ENCODE measurements at places on chromosomes 5 and 9.

GRCh38 chr9:89880721-89881120 lies 275.9 kb downstream of the GADD45G start:
- no peak for DNase-seq

- DNase-seq: no peak
These were observed 20.8 kb downstream of the SNCAIP start for GRCh38 chr5:122332599-122333555.

- no peak for DNase-seq
These were observed 21.3 kb downstream of the CYSTM1 start for GRCh38 chr5:140196115-140196814.

- no peak for DNase-seq
These were observed 103.8 kb upstream of the SLC1A3 start for GRCh38 chr5:36502608-36503007.

- DNase-seq: no peak
These were observed 75.9 kb upstream of the SELENOP start for GRCh38 chr5:42887575-42887974.

DNA sequence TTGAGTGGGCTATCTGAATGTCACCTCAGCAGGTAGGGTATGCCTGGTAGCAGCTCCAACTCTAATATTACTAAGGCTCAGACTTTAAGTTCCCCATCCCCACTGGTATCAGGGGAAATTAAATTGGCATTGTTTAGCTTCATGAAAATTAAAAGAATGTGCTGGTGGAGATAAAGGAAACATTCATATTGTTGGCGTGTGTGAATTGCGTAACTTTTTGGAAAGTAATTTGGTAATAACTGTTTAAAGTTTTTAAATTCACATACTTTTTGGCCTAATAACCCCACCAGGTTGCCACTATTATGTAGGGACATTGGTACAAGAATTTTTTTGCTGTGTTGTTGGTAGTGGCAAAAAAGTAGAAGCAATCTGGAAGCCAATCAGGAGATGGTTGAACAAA lies 29.4 kb downstream of the TNPO1 start:
- no peak for DNase-seq

GRCh38 chr9:19946441-19947109 lies 157.7 kb upstream of the SLC24A2 start:
- no peak for DNase-seq

GRCh38 chr5:56812110-56812509 lies 3.2 kb upstream of the MAP3K1 start:
- DNase-seq: no peak

DNA sequence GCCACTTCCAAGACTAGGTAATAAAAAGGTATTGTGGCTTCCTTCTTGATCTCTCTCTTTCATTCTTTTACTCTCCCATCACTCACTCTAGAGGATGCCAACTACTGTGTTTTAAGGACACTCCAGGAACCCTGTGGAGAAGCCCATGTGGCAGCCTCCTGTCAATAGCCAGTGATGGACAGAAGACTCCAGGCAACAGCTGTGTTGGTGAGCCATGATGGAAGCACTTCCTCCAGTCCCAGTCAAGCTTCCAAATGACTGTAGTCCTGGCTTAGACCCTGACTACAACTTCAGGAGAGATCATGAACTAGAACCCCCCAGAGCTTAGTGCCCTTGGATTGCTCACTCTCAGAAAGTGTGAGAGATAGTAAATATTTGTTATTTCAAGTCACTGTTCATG lies 123.9 kb downstream of the PPP2R2B start:
- no peak for DNase-seq

DNA sequence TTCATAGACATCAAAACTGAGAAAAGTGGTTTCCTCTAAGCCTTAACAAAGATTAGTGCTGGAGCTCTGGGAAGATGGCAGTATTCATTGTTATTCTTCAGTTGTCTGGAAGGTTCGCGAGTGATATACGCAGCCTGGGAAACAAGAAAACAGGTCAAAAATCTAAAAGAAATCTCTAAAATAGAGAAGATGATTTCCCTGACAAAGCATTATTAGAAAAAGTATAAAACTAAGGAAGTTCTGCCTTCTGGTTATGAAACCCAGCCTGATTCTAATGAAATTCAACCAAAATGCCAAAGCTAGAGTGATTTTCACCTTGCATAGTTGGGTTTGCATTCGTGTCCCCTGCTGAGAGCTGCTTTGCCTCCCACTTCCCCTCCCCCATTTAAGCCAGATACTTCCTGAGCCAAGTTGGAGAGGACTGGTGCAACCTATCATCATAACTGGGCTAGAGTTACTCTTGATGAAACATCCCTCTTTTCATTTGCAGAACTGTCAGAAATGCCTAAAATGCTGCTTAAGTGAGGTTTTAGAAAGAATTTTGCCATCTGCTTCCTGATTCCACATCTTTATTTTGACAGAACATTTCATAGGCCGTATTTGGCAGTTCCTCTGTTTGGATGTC lies 48.4 kb downstream of the NDFIP1 start:
- no peak for DNase-seq

DNA sequence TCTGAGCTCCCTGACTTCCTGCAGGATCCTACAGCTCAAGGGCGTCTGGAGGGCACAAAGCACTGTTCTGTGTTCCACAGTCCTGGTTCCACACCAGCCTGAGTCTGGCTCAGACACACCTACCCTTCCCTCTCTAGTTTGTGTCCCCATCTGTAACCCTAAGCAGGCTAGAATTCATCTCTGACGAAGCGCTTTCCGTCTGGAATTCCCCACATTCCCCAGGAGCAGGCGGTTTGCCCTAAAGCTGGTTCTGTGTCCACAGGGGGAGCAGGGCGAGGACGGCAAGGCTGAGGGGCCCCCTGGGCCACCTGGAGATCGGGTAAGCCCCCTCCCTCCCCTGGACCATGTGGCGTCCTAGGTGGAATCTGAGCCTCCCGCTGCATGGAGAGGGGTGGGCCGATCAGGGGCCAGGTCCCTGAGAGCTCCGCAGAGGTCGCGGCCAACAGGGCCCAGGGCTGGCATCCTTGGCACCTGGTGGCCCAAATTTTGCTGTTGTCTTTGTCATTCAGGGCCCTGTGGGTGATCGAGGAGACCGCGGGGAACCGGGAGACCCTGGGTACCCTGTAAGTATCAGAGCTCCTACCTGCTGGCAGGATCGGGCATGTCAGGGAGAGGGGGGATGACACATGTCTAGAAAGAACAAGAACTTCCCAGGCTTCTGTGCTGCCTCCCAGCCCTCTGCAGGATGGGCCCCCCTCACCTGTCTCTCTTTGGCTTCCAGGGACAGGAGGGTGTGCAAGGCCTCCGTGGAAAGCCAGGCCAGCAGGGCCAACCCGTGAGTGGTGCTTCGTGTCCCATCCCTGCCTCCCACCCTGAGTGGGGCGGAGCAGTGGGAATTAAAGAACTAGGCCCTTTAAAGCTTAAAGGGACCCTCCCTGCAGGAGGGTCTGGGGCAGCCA lies 34.5 kb upstream of the ORM1 start:
- DNase-seq: no peak

- DNase-seq: no peak
These were observed 522.9 kb downstream of the RASEF start for GRCh38 chr9:82539856-82540579.

GRCh38 chr9:134553061-134553891 lies 88.3 kb upstream of the COL5A1 start:
- DNase-seq: no peak

DNA sequence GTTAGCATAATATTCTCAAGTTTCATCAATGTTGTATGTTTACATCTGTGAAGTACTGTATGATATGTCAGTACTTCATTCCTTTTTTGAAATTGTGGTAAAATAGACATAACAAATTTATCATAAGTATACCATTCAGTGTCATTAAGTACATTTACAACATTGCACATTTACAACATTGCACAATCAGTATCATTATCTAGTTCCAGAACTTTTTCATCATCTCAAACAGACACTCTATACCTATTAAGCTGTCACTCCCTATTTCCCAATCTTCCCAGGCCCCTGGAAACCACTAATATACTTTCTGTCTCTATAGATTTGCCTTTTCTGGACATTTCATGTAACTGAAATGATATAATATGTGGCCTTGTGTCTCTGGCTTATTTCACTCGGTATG lies 75.1 kb upstream of the ATG10 start:
- no peak for DNase-seq

DNA sequence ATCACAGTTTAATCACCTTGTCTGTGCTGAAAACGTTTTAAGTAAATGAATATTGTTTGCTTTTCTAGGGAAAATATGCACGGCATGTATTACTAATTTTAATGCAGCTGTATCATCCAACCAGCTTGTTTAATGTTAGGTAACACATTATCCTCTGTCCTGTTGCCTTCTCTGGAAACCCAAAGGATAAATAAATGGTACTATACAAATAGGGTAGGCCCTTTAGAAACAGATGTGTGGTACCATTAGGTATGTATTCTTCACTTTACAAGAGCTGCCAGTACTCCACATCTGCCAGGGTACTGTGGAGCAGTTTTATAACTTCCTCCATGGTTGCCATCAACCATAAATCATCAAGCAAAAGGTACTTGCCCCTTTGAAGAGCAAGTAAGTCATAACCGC lies 42.9 kb downstream of the FAF2 start:
- no peak for DNase-seq

DNA sequence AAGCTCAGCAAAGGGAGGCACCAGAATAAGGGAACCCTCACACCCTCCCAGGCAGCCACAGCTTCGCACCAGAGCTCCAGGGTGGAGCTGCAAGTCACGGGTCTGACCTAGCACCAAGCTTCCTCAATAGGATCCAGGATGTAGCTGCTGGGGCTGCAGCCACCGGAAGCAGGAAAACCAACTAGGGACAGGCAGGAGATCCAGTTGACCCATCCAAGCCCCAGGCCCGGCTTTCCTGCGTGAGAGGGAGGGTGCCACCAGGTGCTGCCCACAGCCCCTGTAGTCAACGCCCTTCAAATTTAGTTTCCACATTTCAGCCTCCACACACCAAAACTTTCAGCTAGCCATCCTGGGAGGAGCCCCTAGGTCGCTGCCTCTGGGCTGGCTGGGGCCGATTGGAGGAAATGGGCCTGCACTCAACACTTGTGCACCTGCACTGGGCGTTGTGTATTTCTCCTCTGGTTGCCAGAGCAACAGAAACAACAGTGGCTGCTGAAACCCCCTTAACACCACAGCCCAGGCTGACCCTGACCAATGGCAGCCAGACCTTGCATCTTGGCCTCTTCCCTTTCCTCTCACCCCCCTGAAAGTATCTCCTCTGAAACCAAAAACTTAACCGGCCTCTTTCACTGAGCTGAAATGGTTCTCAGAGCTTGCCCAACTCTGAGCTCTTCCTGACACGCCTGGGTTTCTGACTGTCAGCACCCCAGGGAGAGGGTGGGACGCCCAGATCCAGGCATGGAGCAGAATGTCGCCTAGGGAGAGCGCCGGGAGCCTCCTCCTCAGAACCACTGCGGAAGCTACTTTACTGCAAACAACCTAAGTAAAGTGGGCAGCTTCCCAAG lies 226.5 kb upstream of the MAP3K1 start:
- no peak for DNase-seq

DNA sequence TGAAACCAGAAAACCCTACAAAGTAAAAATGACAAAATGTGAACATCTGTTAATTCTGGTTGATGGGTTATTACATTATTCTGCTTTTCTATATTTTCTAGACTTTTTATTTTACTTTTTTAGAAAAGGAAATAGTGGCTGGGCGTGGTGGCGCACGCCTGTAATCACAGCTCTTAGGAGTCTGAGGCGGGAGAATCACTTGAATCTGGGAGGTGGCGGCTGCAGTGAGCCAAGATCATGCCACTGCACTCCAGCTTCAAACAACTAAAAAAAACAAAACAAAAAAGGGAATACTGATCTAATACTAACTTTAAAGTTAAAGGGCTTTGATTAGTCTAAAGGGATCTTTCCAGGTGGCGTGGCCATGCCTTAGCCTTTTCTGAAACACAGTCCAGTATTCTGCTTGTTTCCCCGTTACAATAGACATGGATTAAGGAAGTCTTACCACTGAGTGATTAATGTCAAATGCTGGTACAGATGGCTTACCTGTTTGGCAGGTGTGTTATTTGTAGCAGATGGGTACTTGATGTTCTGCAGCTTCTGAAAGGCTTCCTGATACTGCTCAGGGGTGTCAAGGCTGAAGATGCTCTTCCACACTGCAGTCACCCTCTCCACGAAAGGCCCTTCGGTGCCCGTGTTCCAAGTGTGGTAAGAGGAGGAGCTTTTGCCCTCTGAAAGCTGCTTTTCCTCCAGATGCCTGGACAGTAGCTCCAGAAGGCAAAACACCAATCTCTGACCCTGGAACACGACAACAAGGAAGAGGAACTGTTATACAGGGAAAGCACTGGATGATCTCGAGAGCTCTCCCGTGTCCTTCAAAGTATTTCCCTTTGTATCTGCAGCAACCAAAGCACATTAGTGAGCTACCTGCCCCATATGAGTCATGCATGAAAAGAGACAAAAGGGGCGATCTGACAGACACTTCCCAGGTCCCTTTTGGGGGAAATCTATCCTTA lies 37.5 kb downstream of the CNOT8 start:
- no peak for DNase-seq

DNA sequence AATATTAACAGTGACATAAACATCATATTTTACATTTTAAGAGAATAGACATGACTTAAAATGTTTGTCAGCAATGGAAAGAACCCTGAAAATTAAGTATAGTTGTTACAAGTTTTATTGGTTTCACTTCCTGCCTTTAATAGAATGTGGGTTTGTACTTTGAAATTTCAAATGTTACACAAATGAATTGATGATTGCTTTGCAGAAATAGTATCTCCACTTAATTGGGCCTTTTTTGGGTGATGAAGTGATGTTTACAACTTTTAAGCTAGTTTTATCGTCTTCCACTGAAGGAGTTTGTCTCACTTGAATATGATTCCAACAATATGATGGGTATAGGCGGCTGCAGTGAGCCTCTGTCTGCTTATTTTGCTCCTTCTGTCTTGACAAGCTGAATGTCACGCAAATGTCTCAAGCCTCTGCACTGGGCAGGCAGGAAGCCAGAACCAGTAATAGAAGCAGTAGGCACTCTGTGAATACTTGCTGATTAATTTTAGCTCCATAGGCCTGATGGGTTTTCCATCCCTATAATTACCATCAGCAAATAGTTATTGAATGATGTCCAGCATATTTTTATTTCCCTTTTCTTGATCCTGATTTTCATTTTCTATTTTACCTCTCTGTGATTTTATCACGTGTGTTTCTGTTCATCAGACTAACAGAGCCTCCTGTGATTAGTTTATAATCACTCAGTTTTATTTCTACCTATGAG lies 10.6 kb upstream of the NR3C1 start:
- no peak for DNase-seq

GRCh38 chr9:27653246-27653645 lies 80.0 kb upstream of the C9orf72 start:
- no peak for DNase-seq

DNA sequence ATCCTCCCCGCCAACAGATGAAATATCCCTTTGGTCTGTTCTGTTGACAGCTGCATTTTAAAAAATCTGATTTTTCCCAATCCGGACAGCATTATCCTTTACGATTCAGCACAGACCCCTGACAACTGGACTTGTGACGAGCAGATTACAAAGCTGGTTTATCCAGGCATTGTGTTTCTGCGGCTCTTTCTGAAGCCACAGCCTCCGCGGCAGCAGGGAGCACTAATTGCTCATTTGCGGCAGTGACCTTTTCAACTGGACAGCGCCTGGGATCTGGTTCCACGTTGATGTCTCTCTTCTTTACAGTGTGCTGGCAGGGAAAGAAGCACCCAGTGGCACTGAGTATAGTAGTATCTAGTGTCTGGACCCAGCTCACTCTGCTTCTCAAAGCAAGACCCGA lies 351.2 kb downstream of the ZNF608 start:
- DNase-seq: no peak
